ENCODE measurements at places on chromosomes 5 and 9. TPM values are rescaled to one million over a fixed set of nuclear protein-coding genes. Genes with fewer than 3 reads are reported as not detected.

The DMRTA1 gene
- total RNA-seq = 1.6 TPM

The ESM1 gene
- total RNA-seq = not detected

DNA sequence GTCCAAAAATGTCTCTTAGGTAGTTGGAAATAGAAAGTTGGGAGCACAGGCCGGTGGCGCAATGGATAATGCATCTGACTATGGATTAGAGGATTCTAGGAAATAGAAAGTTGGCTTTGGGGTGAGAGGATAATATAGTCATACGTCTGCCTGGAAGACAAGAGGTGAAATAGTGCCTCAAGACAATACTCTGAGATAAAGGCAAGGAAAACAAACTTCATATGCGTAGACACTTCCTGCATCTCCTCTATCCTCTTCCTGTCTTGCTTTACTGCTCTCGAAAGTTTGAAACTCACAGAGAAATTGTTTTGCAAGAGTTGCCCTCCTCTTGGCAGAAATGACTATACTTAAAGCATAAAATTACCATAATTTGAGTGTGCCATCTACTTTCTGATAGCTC lies 153.2 kb upstream of the FBXL7 start:
- no peaks in the 10 kb centered on the region for H3K36me3 ChIP-seq
- H3K27ac ChIP-seq = no peak overlapping the region
- H3K27me3 ChIP-seq = no peaks in the 10 kb centered on the region
- no peak for DNase-seq
- no peaks in the 10 kb centered on the region for H3K4me1 ChIP-seq

DNA sequence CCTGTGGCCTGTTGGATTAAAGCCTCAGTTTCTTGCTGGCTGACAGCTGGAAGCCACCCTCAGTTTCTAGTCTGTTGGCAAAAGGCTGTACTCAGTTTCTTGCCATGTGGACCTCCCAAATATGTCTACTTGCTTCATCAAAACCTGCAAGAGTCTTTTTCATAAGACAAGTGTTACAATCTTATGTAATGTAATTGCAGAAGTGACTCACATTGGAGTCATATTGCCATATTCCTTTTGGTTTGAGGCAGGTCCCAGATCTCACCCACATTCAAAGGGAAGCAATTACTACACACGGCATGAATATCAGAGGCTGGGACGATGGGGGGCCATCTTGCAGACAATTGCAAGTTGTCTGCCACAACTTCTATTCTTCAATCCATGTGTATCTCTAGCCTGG lies 286.7 kb upstream of the IL12B start:
- H3K27me3 ChIP-seq = no peaks in the 10 kb centered on the region
- H3K36me3 ChIP-seq = no peaks in the 10 kb centered on the region
- H3K27ac ChIP-seq = no peak overlapping the region
- no peaks in the 10 kb centered on the region for H3K4me1 ChIP-seq
- H3K4me3 ChIP-seq = no peak overlapping the region
- DNase-seq = no peak

DNA sequence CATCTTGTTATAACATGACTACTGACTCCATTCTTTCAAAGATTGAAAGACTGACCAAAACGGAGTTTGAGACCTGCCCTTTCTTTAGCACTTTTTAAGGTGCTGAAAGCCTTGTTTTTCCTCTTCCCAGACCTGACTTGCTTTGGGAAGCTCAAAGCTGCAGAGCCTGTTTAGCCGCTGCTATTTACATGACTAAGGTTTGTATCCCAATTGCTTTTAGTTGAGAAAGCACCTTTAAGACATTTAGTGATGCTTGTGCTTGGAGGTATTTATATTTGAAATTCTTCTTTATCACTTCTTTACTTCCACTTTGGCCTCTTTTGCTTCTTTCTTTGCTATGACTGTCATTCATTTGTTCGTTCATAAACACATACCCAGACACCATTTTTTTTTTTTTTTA lies 182.6 kb upstream of the ELL2 start:
- H3K4me1 ChIP-seq = no peaks in the 10 kb centered on the region
- no peaks in the 10 kb centered on the region for H3K27me3 ChIP-seq
- DNase-seq = no peak
- no peak overlapping the region for H3K4me3 ChIP-seq
- no peak overlapping the region for H3K27ac ChIP-seq

DNA sequence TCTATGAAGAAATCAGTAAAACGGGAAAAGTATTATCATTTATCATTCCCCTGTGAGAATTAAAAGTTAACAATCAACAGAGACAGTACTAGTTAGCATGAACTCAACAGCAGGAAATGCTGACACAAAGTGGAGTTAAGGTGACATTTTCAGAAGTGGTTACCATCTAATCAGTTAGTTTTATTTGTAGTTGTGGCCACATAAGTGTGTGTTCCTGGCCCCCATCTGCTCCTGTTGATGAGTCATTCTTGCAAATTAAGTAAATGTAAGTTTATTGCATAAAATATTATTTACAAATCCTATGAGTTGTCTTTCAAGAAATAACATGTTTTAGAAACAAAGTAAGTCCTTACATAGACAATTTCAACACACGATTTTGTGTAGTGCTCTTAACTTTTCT lies 8.9 kb upstream of the BNC2 start:
- H3K4me3 ChIP-seq = no peak overlapping the region
- H3K36me3 ChIP-seq = no peaks in the 10 kb centered on the region
- no peak overlapping the region for H3K27ac ChIP-seq
- no peaks in the 10 kb centered on the region for H3K27me3 ChIP-seq
- no peak for DNase-seq

Data from breast epithelium (tissue), 4 donors.